ENCODE measurements at places on chromosomes 2 and 18.

DNA sequence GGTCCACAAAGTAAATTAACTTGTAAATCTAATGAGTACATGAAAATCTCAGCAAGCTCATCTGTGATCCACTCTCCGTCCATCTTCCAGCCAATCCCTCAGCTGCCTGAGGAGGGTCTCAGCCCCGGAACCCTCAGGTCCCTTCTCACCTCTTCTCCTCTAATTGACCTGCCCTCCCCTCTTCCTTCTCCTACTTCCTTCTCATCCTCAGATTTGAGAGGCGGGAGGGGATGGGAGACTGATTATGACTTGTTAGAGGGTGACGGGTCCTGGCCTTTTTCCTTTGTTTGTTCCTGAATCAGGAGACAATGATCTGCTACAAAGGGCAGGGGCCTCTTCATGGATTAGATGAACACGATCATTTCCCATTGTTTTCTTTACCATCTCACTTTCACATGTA lies 80.1 kb downstream of the CYBRD1 start:
- no peak for DNase-seq

DNA sequence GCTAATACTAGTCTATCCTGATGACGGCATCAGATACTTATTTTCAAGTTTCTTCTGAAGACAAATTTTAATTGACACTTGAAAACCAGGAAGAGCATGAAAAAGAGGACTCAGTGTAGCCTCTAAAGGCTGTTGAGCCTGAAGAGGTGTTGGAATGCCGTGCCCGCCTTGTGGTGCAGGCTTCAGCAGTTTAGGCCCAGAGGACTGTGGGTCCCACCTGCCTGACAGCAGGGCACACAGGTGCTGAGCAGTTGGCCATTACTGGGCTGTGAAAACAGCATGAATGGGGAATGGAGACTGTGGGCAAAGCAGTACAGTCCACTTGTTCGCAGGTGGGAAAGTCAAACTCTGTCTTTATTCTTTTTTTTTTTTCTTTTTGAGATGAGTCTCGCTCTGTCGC lies 49.8 kb upstream of the THOC1 start:
- DNase-seq: no peak

DNA sequence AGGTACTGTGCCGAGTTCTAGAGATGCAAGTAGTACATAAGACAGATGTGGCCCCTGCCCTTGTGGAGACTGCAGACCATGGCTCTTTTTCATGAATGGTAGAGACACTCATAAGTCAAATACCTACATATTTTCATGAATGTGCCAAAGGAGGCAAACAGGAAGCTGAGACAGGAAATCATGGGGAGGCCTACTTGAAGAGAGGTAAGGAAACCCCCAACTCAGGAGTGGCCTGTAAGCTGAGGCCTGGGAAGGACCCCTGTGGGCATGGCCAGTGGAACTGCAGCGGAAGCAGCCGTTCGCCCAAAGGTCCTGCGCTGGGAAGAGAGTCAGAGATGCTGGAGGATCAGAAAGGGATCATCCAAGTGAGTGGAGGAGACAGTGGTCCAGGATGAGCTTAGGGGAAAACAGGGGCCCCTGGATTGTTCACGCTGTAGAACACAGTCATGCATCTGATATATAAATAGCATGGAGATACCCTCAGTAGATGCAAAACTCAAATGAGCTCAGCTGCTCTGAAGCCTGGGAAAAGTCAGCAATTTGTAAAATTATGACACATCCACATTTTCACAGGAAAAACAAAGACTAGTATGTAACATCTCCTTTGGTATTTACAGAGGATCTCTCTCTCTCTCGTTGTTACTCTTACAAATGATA lies 228.9 kb downstream of the NEDD4L start:
- no peak for DNase-seq

DNA sequence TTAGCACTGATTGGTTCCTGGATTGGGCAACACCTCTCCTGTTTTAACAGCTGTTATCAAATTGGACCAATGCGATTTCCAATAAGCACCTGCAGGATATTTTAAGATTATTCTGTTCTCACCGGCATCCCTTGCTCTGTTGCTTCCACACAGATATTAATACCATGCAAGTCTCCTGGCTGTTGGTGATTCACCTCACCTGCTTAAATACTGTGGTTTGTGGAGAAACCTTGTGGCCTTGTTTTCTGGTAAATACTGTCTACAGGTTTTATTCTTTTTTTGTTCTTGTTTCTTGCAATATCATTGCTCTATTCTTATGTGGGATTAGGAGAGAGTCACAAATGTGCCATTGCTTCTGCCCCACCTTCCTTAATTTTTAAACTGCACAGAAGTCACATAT lies 448.1 kb upstream of the NXPH2 start:
- no peak for DNase-seq

DNA sequence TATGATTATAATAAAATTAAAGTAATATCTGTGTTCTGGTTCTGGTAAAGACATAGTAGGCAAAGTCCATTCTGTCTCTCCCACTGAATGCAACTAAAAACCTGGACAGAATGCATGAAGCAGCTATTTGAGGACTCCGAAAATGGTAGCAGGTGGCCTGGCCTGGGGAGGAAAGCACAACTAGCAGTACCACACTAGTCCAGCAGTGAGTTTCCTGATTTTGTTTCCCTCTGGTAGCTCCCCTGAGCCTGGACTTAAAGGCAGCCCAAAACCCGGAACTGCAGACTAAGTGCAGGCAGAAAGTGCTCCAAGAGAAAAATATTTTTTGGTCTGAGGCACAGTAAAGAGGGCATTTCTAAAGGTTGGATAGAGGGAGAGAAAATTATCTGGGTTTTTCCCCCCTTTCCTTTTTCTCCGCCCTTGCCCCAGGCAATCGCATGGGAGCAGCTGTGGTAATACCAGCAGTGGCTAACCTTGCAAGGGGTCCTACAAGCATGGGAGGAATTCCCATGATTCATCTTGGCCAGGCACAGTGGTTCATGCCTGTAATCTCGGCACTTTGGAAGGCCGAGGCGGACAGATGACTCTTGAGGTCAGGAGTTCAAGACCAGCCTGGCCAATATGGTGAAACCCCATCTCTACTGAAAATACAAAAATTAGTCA lies 32.3 kb downstream of the ASXL2 start:
- DNase-seq: no peak

GRCh38 chr2:54924121-54924520 lies 126.1 kb downstream of the RTN4 start:
- DNase-seq: no peak

GRCh38 chr2:152369176-152369860 lies 34.3 kb downstream of the FMNL2 start:
- no peak for DNase-seq

DNA sequence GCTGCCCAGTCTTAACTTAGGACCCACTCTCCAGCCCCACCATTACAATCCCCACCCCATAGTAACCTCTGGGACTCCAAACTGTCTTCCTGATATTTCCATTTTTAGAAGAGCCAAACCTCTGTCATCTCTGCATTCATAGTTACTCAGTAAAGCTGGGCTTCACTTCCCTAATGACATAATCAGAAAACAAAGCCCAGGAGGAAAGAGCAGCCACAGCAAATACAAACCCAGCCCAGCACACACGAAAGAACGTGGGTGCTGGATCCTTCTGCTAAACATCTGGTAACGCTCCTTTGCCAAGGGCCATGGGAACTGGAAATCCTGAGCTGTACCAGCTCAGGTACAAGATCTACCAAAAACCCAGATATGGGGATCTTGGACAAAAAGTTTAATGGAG lies 36.8 kb upstream of the RIOK3 start:
- no peak for DNase-seq

GRCh38 chr2:239102266-239102665 lies 254.4 kb downstream of the TWIST2 start:
- no peak for DNase-seq

- DNase-seq: no peak
Measured at GRCh38 chr18:59132810-59133465, 6.7 kb upstream of the SEC11C start.

DNA sequence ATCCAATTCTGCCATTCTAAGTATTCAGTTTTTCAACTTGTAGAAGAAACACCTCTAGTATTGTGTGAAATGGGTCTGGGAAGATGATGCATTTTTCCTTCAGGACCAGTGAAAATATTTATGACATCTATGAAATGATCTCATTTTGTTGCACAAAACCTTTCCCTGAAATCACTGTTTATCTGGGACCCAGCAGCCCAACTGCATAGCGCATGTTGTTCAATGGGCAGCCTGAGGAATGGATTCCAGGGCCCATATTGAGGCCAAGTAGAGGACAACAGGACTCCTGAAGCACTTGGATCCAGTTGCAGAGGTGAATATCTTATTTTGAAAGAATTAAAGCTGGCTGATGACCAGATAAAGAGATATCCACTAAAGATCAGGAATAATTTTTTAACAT lies 7.3 kb downstream of the RBMS1 start:
- DNase-seq: no peak

DNA sequence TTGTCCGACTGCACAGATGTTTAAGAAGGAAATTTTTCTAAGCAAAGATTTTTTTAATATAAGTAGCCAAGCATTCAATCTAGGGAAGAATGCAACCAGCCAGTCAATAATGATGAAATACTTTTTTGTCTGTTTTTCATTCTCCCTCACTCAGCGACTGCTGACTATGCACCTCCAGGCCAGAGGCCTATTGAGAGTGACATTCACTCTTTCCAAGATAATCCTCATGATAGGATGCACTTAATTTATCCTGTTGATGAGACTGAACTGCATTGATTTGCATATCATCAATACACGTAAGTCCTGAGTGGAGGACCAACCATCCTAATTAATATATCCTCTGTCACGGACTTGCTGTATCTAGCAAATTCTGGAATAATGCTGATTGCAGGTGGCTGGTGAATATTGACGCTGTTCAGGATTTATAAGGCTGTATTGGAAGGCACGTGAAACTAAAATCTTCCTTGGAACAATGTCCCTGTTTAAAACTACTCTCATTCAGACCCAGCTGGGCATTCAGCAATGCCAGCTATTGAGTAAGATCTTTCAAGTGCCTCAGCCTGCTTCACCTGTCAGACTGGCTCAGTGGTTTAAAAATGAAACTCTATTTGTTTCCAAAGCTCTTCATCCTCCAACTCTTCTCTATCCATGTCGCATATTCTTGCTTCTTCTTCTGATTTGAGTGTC lies 142.2 kb downstream of the MAP2 start:
- no peak for DNase-seq

GRCh38 chr2:151845884-151846283 lies 17.7 kb upstream of the ARL5A start:
- DNase-seq: no peak

GRCh38 chr2:37906131-37906530 lies 19.0 kb upstream of the RMDN2 start:
- no peak for DNase-seq

GRCh38 chr2:240164586-240164985 lies 24.1 kb upstream of the OTOS start:
- DNase-seq: no peak

DNA sequence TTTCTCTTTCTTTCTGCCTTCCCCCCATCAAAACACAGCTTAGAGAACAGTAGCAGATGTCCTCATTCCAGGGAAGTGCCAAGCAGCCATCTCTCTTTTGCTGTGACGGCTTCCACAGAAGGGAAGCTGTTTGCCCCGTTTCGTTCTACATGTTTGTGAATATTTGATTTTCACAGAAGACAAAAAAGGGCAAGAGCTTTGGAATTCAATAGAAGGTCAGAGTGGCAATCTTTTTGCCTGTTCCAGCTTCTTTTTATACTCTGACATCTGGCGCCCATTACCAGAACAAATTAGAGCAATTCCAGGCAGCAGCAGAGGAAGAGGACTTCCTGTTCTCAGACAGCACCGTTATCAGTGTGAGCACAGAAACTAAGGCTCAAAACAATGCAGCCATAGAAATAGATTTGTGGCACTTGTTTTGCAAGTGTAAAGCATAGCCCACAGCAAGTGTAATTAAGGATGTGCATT lies 79.0 kb upstream of the CDH19 start:
- DNase-seq: no peak

GRCh38 chr2:65997961-65998360 lies 437.0 kb upstream of the MEIS1 start:
- DNase-seq: no peak

- DNase-seq: no peak
Measured at GRCh38 chr2:128623776-128624761, 305.4 kb upstream of the HS6ST1 start.

- no peak for DNase-seq
Measured at GRCh38 chr2:105261061-105261460, 19.5 kb downstream of the GPR45 start.

DNA sequence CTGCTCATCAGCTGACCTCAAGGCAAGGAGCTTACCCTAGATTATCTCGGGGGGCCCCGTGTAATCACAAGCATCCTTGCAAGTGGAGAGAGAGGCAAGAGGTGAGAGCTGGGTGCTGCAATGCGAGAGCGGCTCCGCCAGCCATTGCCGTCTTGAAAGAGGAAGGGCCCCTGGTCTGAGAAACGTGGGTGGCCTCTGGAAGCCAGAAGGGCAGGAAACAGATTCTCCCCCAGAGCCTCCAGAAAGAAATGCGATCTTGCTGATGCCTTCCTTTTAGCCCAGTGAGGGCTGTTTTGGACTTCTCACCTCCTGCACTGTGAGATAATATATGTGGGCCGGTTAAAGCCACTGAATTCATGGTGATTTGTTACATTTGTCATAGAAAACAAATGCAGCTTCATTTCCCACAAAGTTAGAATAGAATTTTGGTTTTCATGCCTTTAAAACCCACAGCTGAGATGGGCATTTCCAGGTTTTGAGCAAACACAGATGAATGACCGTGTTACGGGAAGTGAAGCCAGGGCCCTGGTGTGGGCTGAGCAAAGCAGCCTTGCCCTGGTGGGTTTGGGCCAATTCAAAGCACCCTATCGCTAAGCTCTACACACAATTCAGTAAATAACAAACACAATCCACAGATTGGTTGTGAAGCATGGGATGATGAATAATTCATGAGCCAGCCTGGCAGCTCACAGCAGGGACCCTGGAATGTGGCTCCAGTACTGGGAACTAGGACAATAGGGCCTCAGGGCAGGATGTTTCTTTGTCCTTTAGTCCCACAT lies 319.9 kb upstream of the HS6ST1 start:
- DNase-seq: no peak

- DNase-seq: no peak
Measured at GRCh38 chr2:23589739-23590138, 204.8 kb downstream of the KLHL29 start.

GRCh38 chr18:54931152-54931551 lies 28.1 kb downstream of the CCDC68 start:
- no peak for DNase-seq

DNA sequence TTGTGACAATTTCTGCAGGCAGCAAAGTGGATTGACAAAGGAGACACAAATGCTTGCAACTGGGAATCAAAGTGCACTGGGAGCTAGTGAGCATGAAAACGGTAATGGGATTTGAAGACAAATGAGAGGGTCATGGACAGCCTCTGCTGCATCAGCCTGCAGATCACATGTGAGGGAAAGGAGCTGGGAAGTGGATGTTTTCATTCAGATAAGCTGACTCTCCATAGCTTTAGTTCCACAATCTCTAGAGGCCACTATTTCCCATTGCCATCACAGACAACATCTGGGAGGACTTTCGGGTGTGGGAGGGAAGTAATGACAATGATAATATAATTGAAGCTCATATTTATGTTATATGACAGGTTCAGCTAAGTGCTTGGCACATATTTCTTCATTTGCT lies 28.4 kb downstream of the ADCYAP1 start:
- DNase-seq: no peak

GRCh38 chr2:33014268-33014667 lies 67.5 kb downstream of the LTBP1 start:
- no peak for DNase-seq

GRCh38 chr2:11807156-11808015 lies 61.0 kb downstream of the LPIN1 start:
- no peak for DNase-seq

GRCh38 chr2:129914538-129915302 lies 64.7 kb upstream of the RAB6C start:
- no peak for DNase-seq

GRCh38 chr2:88671786-88672427 lies 19.6 kb upstream of the RPIA start:
- DNase-seq: no peak

- no peak for DNase-seq
Measured at GRCh38 chr2:152508446-152508845, 173.5 kb downstream of the FMNL2 start.

Measured in SIG-M5 (cell line).